Activated CD8-positive, alpha-beta T cell treated with anti-CD3 and anti-CD28 coated beads for 36 hours (primary cell): ENCODE measurements at places on chromosomes 3 and 15.

- DNase-seq, result no peak
Measured at GRCh38 chr3:4994144-4994730, 15.0 kb downstream of the BHLHE40 start.

- DNase-seq, result no peak
Measured at GRCh38 chr3:62159709-62160092, 213.6 kb downstream of the FEZF2 start.

DNA sequence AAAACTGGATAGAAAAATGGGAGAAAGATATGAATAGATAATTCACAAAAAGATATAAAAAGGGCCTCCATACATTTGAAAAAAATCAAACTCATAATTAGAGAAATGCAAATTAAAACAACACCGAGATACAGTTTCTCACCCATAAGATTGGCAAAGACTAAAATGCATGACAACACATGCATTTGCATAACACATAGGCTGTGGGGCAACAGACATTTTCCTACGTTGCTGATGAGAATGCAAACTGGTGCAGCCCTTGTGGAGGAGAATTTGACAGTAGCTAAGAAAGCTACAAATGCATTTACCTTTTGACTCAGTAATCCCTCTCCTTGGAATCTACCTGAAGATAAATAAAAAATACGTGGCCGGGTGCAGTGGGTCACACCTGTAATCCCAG is 11.4 kb upstream of the CAND2 start:
- DNase-seq, result no peak

- no peak for DNase-seq
Measured at GRCh38 chr3:94693997-94694640, 631.3 kb downstream of the NSUN3 start.

DNA sequence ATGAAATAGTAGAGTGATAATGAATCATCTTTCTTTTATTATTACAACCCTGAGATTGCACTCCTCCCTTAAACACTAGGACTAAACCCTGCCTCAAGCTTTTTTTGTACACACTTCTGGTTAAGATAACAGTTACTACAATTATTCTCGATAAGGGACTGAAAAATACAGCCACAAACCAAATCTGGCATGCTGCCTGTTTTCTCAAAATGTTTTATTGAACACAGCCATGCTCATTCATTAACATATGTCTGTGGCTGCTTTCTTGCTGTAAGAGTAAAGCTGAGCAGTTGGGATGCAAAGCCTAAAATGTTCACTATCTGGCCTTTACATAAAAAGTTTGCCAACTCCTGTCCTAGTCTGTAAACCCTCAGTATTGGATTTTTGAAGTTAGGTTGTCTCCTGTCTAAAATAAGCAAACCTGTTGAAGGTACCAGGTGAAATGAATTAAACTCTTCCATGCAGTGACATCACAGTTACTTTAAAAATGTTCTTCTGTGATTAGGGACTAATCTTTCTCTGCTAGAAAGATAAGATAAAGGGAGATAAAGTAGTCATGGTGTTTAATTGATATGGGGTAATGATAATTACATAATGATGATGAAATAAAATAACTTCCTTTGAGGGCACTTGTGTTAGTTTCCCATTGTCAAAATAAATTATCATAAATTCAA is 218.2 kb downstream of the STXBP5L start:
- no peak for DNase-seq

DNA sequence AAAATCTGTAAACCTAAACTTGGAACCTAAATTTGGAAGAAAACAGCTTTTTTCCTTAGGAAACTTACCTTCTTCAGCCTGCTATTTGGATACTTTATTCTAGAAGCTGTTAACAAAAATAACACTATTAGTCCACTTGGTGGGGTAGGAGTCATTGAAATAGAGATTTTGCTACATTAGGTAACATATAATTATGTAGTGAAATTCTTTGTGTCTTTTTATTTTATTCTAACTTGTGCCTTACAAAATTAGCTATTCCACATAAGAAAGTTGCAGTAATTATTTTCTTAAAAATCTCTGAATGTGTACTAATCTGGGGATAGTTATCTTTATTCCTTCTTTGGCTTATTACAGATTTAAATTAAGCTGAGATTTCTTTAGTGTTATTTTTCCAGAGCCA is 360.4 kb upstream of the ROBO2 start:
- no peak for DNase-seq

- DNase-seq, result no peak
Measured at GRCh38 chr3:187228740-187229139, 31.5 kb downstream of the RTP1 start.

- DNase-seq, result no peak
Measured at GRCh38 chr3:149448331-149448831, 26.1 kb upstream of the TM4SF4 start.

DNA sequence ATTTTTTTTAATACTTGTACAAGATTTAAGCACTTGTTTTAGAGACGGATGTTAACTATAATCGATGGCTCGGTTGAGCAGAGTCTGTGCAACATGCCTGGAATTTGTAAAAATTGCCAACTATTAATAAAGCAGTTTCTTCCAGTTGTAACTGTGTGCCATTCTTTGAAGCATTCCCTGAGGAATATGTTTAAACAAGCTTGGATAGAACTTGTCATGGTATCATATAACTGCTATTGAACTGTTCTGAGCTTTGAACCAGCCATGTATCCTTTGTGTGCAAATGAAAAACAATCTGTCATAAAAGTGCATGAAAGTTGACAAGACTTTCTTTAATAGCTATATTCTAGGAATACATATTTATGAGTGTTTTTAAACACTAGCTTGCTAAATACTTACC is 45.8 kb upstream of the UBE2E2 start:
- DNase-seq, result no peak

DNA sequence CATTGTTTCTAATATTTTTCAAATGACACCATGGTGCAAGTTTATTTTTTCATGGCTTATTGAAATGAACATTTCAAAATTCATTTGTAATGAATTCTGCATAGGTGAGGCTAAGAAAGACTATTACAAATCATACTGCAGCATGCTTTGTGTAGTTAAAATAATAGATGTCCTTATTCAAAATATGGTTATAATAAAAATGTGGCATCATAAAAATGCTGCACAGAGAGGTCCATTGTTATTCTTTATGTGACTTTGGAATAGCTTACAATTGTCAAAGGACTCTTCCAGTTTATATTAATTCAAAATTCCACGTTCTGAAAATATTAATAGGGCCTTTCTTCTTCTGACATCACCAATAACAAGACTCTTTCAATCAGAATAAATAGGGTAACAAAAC is 222.7 kb downstream of the GAP43 start:
- no peak for DNase-seq

DNA sequence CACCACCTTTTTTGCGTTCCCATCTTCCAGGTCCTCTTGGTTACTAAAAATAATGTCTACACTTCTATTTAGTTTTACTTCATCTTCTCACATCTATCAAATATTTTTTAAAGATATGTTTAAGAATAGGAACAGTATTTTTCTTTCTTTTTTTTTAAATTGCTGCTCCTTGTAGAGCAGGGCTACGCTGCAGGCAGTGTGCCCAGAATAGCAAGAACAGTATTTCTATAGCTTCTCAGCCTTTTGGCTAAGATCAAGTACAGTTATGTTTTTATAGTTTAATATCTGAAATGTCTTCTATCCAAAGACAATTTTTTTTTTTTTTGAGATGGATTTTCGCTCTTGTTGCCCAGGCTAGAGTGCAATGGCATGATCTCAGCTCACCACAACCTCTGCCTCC is 73.0 kb downstream of the MYO9A start:
- DNase-seq, result no peak

DNA sequence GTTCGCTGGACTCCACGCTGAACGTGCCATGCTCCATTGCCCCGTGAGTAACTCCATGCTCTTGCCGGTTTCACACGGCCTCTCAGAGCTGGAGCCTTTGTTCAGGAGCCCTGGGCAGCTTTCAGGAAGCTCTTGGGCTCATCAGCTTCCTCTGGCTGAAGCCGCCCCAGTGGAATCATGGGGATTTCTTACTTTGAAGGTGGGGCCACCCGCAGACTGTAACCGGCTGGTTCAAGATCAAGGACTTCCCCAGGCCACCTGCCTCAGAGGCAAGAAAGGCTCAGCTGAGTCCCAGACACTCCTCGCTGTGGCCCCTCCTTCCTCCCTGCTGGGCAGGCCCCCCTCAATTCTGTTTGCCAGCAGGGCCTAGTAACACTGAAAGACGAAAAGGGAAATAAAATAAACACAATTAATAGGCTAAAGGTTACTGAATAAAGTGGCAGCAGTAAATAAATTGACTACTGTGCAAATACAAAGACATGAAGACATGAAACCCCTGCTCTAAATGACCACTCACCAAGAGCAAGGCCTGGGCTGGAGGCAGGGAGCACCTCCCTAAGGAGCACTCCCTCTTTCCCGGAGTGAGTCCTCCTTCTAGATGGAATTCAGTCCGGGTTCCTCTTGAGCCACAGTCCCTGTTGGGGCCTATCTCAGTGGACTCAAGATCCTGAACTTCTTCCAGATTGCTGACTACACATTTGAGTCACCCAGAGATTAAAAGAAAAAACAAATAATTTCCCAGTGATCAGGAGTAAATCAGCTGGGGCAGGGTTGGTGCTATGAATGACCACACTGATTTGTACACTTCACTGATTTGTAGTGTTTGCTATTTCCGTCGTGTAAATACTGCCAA is 51.0 kb downstream of the ZDHHC19 start:
- DNase-seq, result peak; percentile 71

DNA sequence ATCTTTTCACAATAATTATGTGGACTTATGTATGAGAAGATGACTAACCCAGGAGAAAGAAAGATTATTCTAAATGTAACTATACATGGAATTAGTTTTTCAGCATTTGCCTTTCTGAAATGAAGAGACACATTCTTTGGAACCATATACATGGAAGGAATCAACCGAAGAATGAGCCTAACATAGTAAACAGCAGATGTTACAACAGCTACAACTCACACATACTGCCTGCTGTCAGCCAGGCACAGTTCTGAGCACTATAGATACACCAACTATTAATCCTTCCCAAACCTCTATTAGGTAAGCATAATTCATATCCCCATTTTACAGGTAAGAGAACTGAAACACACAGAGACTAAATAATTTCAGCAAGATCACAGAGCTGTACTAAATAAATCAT is 840.0 kb downstream of the ROBO1 start:
- no peak for DNase-seq

GRCh38 chr3:134667406-134667805 is 16.6 kb upstream of the KY start:
- no peak for DNase-seq

DNA sequence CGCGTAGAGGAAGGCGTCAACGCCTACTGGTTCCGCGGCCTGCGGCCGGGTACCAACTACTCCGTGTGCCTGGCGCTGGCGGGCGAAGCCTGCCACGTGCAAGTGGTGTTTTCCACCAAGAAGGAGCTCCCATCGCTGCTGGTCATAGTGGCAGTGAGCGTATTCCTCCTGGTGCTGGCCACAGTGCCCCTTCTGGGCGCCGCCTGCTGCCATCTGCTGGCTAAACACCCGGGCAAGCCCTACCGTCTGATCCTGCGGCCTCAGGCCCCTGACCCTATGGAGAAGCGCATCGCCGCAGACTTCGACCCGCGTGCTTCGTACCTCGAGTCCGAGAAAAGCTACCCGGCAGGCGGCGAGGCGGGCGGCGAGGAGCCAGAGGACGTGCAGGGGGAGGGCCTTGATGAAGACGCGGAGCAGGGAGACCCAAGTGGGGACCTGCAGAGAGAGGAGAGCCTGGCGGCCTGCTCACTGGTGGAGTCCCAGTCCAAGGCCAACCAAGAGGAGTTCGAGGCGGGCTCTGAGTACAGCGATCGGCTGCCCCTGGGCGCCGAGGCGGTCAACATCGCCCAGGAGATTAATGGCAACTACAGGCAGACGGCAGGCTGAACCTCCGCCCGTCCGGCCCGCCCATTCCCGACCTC is 4.1 kb downstream of the ISLR2 start:
- peak; percentile 42 for DNase-seq

- no peak for DNase-seq
Measured at GRCh38 chr15:88218557-88219221, 37.9 kb downstream of the NTRK3 start.

GRCh38 chr3:178300441-178300959 is 235.7 kb upstream of the KCNMB2 start:
- no peak for DNase-seq

GRCh38 chr15:51132384-51133139 is 37.9 kb upstream of the TNFAIP8L3 start:
- peak; percentile 32 for DNase-seq

- peak; percentile 27 for DNase-seq
Measured at GRCh38 chr15:88258093-88258641, 1.6 kb upstream of the NTRK3 start.

DNA sequence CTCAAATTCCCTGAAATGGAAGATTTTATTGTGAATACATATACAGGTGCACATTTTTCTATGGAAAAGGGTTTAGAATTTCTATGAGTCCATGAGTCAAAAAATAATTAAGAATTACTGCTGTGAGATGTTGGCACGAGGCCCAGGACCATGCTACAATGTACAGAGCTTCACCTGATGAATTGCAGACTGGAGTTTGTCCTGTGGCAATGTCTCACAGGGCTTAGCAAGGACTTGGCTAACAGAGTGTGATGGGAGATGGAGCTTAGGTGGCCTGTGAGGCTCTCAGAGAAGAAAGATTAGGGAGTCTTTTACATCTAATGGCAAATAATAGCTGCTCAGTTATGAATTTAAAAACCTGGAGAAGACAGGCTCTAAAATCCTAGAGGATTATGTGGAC is 219.5 kb upstream of the CBLB start:
- no peak for DNase-seq

DNA sequence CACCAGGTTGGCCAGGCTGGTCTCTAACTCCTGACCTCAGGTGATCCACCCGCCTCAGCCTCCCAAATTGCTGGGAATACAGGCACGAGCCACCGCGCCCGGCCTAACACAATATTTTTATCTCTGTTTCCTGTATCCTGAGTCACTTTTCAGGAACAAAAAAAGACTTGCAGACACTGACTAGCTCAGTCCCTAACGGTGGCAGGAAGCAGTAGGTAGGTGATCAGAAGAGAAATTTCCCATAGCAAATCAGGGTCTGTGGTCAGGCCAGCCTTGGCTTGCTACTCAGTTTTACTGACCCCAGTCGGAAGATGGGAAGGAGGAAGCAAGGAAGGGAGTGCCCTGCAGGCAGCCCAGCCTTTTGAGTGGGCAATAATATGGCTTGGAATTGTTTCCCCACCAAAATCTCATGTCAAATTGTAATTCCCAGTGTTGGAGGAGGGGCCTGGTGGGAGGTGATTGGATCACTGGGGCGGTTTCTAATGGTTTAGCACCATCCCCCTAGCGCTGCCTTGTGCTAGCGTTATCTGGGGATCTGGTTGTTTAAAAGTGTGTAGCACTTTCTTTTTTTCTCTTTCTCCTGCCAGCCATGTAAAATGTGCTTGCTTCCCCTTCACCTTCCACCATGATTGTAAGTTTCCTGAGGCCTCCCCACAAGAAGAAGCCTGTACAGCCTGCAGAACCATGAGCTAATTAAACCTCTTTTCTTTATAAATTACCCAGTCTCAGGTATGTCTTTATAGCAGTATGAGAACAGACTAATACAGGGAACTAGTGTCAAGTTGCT is 19.5 kb upstream of the CDCP1 start:
- no peak for DNase-seq

GRCh38 chr3:152079980-152080379 is 188.7 kb upstream of the MBNL1 start:
- DNase-seq, result no peak
